Right kidney (tissue), 9 donors: ENCODE measurements at places on chromosomes 7 and 10.

GRCh38 chr7:140005341-140005740 is 57.4 kb downstream of the PARP12 start:
- DNase-seq = no peak

- DNase-seq = no peak
Observed at GRCh38 chr7:30545791-30546555, 41.3 kb upstream of the GGCT start.

- DNase-seq = no peak
Observed at GRCh38 chr7:150890853-150891584, 38.7 kb downstream of the AOC1 start.

- DNase-seq = no peak
Observed at GRCh38 chr7:141150465-141150864, 76.6 kb downstream of the TMEM178B start.

GRCh38 chr10:6182454-6183098 is 20.2 kb upstream of the PFKFB3 start:
- DNase-seq = no peak

DNA sequence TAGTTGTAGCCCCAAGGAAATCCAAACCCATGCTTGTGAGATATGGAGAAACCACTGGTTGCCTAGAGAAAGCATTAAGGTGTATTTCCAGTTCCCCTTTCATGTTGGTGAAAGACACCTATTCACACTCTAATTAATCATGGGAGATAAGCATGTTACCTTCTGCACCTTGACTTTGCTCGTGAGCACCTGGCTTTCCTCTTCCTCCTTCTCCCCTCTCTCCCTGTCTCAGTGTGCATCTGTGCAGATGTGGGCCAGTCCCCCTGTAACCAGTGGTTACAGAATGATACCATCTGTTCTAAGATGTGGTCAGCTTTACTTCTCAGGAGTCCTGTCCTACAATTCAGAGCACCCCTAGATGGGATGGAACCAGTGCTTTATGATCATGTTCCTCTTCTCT is 160.6 kb downstream of the LCOR start:
- no peak for DNase-seq

- DNase-seq = no peak
Observed at GRCh38 chr7:157784979-157785441, 448.2 kb downstream of the DNAJB6 start.

GRCh38 chr10:62336404-62336803 is 37.8 kb upstream of the ZNF365 start:
- DNase-seq = no peak

DNA sequence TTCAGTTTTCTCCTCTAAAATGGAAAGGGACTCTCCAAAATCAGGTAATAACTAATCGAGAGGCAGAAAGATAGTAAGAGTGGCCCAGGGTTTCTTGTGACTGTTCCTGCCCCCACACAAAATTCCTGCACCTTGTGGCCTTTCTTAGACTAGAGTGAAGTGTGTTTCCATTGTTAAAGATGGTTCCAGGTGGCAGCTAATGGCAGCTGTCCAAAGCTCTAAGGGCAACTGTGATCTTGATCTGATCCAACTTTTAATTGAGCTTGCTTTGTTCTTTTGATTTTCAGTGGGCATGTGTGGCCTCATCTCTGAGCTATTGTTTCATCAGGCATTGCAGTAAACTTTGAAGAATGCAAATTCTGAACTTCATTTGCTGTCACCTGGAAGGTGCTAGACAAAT is 19.4 kb downstream of the ACSL5 start:
- DNase-seq = no peak

DNA sequence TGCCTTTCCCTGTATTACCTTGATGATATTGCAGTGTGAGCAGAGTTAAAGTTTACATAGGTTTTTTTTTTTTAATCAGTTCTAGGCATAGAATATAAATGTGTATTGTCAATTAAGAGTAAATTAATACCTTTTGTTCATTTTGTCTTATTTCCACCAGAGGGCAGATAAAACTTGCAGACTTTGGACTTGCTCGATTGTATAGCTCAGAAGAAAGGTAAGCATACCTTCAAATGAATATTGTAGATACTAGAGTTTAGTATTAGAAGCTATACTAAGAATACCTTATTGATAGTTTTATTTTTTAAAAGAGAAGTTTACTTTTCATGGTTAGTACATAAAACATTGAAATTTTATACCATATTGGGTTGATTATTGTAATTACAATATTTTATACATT is 86.8 kb downstream of the MPLKIP start:
- DNase-seq = no peak

- no peak for DNase-seq
Observed at GRCh38 chr7:114548081-114548980, 133.7 kb downstream of the FOXP2 start.

GRCh38 chr7:3067606-3068380 is 24.1 kb upstream of the CARD11 start:
- DNase-seq = no peak

DNA sequence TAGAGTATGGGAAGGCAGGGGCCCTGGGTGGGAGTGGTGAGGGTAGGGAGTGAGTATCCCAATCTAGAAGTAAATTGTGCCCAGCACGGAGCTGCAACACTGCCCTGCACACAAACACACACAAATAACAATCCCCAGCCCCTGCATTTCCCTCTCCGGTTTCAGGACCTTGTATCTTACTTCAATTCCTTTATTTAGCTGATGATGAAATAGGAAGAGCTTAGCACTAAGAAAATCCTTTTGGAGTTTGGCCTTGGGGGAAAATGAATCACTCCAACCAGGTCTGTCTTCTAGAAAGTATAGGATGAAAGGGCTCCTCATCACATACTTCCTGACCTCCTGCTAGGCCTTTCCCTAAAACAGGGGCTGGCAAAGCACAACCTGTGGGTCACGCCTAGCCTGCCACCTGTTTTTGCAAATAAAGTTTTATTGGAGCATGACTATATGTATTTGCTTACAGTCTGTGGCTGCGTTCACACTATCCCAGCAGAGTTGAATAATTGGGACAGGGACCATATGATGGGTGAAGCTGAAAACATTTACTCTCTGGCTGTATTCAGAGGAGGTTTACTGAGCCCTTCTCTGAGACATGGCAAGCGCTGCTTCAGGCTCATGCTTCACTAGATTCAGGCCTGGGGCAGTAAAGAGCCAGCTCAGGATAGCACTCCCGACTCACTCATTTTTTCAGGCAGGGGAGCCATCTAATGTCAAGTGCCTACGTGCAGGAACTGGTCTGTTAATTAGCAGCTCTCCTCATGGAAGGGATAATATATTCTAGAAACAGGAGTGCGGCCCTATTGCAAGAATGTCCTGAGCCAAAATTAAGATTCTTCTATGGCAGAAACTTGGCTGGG is 111.0 kb downstream of the EGFR start:
- DNase-seq = no peak

- DNase-seq = no peak
Observed at GRCh38 chr10:77392236-77392721, 245.3 kb downstream of the KCNMA1 start.

- no peak for DNase-seq
Observed at GRCh38 chr10:112698818-112699164, 251.3 kb upstream of the TCF7L2 start.

DNA sequence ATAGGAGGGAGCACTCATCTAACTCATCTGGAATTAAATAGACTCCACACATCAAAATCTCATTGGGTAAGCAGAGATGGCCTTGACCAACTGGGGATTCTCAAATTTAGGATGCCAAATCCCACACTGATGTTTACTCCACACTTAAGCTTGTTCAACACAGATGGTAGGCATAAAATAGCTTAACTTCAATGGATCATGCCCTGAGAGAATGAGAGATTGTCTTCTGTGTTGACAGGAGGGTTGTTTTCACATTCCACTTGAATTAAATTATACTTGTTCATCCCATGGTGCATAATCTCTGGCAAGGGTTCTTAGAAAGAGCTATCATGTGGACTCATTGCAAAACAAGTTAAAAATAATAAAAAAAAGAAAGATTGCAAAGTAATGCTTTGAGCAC is 391.4 kb downstream of the PLXDC2 start:
- DNase-seq = no peak

- DNase-seq = no peak
Observed at GRCh38 chr10:117980216-117980615, 66.5 kb downstream of the RAB11FIP2 start.

- DNase-seq = no peak
Observed at GRCh38 chr10:113735913-113736312, 15.6 kb upstream of the PLEKHS1 start.

DNA sequence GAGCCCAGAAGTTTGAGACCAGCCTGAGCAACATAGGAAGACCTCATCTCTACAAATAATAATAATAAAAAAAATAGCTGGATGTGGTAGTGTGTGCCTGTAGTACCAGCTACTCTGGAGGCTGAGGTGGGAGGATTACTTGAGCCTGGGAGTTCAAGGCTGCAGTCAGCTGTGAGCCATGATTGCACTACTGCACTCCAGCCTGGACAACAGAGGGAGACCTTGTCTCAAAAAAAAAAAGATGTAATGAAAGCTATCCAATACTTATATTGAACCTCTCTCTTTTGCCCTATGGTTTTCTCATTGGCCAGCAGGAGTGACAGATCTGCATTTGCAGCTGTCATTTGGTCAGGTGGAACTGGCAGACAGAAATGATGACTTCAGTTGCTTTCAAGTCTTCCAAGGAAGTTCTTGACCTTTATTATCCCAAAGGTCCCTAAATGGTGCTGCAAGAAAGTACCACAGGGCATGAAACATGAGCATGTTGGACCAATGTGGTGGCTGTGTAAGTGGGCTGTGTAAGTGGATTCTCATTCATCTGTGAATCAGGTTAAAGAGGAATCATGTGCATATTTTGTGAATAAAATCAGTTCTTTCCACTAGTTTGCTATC is 99.4 kb downstream of the CALD1 start:
- DNase-seq = no peak

- DNase-seq = no peak
Observed at GRCh38 chr10:23459308-23459939, 20.5 kb downstream of the OTUD1 start.

DNA sequence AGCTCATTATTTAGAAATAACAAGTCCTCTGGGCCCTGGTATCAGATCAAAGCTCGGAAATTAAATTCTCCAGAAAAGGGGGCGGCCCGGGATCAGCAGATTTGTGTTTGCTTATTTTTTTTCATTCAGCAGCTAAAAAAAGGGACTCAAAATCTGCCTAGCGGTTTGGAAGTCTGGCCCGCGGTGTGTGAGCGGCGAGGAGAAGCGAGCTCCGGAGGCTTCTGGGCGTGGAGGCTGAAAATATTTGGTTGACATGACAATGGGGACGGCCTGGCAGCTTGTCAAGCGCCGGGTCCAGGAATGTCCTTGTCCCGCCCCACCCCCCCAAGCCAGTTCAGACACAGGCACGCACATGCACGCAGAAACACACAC is 43.4 kb downstream of the FOXL3 start:
- no peak for DNase-seq

DNA sequence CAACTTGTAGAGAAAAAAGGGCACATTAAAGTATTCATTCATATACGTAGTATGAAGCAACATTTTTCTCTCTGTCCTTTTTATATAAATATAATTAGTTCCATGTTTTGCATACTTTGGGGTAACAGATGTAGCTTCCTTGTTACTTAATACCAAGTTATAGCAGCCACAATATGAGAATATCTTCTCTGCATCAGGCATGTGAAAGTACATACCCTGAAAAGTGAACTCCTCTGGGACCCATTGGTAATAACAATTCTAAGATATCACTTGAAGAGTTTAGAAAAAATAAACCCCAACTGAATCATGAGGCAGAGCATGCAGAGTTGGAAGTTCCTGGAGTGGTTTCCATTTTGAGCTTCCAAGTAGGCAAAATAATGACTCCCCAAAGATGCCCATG is 2.4 kb upstream of the CRPPA start:
- no peak for DNase-seq

DNA sequence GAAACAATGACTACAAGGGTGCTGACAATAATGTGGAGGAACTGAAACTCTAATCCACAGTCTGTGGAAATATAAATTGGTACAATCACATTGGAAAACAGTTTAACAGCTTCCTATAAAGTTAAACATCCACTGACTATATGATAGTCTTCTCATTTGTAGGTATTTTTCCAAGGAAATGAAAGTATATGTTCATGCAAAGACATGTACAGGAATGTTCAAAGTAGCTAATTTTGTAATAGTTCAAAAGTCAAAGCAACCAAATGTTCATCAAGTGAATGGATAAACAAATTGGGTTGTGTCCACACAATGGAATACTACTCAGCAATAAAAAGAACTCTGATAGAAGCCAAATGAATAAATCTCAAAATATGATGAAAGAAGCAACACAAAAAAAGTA is 626.0 kb upstream of the IGFBP3 start:
- DNase-seq = no peak

DNA sequence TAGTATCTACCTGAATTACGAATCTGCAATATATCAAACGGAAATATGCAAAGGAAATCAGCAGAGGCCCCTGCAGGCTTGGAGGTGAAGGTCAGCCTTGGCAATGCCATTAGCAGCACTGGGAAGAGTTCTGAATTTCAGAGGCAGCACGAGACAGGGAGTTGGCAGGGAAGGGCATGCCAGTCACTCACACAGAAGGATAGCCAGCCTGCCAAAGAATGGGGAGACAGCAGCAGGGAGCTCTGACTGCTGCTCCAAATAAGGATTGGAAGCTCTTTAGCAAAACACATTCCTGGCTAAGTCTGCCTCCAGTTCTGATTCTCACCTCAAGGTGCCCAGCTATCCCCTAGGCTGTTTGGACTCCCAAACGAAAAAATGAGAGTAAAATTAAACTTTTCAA is 188.0 kb downstream of the PDE1C start:
- no peak for DNase-seq

GRCh38 chr10:67036808-67037207 is 111.0 kb downstream of the LRRTM3 start:
- DNase-seq = no peak

- DNase-seq = no peak
Observed at GRCh38 chr7:33901199-33901598, 4.1 kb upstream of the BMPER start.

- DNase-seq = no peak
Observed at GRCh38 chr10:6117711-6118110, 28.9 kb downstream of the RBM17 start.

DNA sequence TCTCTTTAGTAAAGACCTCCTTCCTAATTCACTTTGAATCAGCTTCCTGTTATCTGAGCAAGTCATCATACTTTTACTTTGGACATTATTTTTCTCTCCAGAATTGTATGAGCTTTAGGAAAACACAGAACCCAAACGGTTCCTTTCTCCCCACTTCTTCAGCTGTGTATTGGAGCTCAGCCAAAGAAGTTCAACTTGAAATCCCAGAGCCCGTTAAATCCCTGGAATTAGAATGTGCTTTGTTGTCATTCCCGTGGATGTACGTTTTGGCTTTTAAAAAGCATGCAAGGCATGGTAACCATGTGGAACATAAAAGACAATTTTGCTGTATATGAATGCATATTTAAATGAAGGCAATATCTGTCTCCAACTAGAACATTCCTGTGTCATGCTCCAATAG is 46.6 kb downstream of the AGMO start:
- DNase-seq = no peak

GRCh38 chr7:138458576-138459412 is 1.3 kb upstream of the TRIM24 start:
- no peak for DNase-seq

DNA sequence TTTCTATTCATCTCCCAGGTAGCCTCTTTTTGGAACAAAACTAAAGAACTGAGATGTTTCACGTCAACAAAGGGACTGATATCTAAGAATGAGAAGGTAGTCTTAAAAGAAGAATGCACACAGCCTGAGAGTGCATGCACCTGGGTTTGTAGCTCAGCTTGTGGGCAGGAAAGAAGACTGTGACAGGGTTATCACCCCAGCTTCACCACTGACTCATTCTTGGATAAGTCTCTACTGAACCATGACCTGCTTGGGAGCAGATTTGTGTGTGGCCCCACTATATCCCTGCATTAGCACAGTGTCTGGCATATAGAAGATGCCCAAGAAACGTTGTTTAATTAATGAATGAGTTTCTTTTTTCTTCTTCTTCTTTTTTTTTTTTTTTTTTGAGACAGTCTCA is 187.5 kb downstream of the GPAM start:
- DNase-seq = no peak
